CD14-positive monocyte (primary cell): ENCODE measurements at places on chromosomes 2 and 18. TPM values are rescaled to one million over a fixed set of nuclear protein-coding genes. Genes with fewer than 3 reads are reported as not detected.

DNA sequence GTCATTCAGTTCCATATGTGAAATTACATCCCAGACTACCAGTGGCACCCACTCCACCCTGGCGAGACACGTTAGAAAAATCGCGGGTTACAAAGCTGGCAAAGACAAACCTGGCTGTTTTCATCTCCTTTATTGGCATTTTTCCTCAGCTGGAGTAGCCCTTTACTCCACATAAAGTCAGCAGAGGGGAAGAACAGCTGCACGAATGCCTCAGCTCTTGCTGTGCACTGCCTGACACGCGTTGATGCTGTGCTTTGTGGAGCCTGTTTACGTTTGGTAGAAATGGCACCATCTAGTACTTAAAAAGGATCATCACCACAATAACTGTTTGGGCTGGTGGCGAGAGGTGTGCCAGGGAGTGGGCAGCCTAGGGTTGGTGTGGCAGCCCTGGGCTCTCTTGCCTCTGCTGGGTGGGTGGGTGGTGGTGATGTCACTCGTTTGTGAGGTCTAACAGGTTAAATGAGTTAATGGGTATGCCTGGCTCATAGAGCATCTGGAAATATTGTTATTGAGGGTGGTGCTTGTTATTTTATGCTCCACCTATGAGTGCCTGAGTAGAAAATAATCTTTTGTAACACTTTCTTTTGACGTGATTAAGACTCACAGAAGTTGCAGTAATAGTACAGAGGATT is 16.4 kb downstream of the FARP2 start:
- H3K36me3 ChIP-seq, result no peaks in the 10 kb centered on the region
- no peak for DNase-seq
- H3K4me3 ChIP-seq, result no peak overlapping the region
- no peak overlapping the region for H3K27ac ChIP-seq
- H3K27me3 ChIP-seq, result no peaks in the 10 kb centered on the region
- H3K4me1 ChIP-seq, result peaks cover 10% of the 10 kb centered on the region

DNA sequence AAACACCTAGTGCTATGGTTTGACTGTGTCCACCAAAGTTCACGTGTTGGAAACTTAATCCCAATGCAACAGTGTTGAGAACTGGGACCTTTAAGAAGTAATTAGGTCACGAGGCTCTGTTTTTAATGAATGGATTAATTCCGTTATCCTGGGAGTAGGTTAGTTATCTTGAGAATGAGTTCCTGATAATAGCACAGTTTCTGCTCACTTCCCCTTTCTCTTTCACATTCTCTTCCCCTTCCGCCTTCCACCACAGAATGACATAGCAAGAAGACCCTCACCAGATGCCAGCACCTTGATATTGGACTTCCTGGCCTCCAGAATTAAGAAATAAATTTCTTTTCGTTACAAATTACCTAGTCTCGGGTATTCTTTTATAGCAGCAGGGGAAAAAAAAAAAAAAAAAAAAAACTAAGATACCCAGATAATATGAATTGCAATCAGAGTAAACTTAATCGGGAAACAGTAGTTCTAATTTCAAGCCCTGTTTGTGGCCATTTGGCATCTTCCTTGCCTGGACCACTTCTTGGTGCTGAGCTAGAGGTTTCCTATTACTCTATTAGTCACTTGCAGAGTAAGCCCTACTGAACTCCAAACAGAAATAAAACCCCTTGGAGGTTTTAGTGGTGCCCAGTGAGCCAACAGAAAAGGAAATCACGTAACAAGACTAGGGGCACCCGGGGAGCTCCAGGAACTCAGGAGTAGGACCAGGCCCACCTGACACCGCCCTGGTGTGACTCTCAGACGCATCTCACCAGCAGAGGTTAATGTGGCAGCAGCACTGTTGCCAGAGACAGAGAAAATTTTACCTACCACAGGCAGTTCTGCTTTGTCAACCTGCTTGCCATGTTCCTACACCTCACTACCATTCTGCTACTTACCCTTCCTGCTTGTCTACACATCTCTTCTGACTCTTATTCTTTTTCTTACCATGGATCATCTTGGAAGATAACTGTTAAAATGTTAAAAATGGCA is 147.6 kb upstream of the CAB39 start:
- no peaks in the 10 kb centered on the region for H3K36me3 ChIP-seq
- peaks cover 12% of the 10 kb centered on the region for H3K4me1 ChIP-seq
- DNase-seq, result peak; percentile 71
- no peaks in the 10 kb centered on the region for H3K27me3 ChIP-seq

DNA sequence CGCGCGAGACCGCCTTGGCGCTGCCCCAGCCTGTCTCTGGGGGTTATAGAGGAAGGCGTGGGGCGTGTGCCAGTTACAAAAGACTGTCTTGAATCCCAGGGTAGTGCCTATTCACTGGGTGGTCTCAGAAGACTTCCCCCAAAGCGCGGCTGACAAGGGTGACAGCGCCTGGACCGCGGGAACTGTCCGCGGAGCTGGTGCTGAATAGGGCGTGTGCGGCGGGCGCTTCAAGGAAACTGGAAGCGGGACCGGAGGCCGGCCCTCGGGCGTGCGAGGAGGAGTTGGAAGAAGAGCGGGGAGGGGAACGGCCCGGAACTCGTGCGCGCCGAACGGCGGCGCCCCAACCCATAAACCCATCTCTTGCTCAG is 2.3 kb downstream of the EGR4 start:
- H3K27ac ChIP-seq, result no peak overlapping the region
- peak overlapping the region; percentile 51 for H3K4me3 ChIP-seq
- peaks cover 42% of the 10 kb centered on the region for H3K4me1 ChIP-seq
- no peaks in the 10 kb centered on the region for H3K36me3 ChIP-seq

GRCh38 chr2:144493027-144493809 is 26.7 kb downstream of the ZEB2 start:
- peak; percentile 88 for DNase-seq
- no peaks in the 10 kb centered on the region for H3K27me3 ChIP-seq
- H3K4me3 ChIP-seq, result no peak overlapping the region
- peaks cover 71% of the 10 kb centered on the region for H3K4me1 ChIP-seq

GRCh38 chr18:24200494-24201290 is 61.8 kb downstream of the CABYR start:
- DNase-seq, result no peak
- H3K36me3 ChIP-seq, result no peaks in the 10 kb centered on the region
- H3K27me3 ChIP-seq, result no peaks in the 10 kb centered on the region
- H3K4me1 ChIP-seq, result no peaks in the 10 kb centered on the region
- H3K27ac ChIP-seq, result no peak overlapping the region
- H3K4me3 ChIP-seq, result no peak overlapping the region

The LAMA3 gene
- not detected for polyA plus RNA-seq

The PCARE gene
- not detected for polyA plus RNA-seq

The OTX1 gene
- polyA plus RNA-seq, result not detected

The NAT8 gene
- polyA plus RNA-seq, result not detected
